ENCODE measurements at places on chromosomes 3 and 15.

GRCh38 chr3:119497820-119498185, 544 bp upstream of the TIMMDC1 start:
- DNase-seq = no peak

- no peak for DNase-seq
These were observed 5.7 kb upstream of the KLHL24 start for GRCh38 chr3:183629546-183630301.

DNA sequence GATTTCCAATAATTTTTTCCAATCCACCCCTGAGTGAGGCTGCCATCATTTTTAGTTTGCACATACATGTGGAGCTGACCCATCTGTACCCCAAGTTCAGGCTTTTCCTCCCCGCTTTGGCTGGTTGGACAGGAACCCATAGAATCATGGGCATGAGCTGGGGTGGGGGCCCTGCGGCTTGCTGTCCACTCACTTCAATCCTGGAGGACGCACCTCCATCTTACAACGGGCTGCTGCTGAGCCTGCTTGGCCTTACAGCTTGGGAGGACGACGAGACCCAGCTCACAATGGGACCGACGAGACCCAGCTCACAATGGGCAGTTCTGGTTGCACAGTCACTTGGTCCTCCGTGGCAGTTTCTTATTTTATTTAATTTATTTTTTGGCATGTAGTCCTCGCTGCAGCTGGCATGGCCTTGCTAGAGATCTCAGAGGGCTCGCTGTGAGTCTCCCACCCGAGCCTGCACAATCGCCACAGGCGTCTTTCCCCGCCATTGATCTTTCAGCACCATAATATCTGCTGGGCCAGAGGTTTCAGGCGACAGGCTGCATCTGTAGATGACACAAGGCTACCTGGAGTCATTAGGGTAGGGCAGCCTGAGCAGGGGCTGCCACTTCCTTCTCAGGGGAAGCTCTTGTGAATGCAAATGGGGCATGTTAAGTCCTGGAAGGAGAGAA, 19.6 kb upstream of the EPHB3 start:
- DNase-seq = no peak

DNA sequence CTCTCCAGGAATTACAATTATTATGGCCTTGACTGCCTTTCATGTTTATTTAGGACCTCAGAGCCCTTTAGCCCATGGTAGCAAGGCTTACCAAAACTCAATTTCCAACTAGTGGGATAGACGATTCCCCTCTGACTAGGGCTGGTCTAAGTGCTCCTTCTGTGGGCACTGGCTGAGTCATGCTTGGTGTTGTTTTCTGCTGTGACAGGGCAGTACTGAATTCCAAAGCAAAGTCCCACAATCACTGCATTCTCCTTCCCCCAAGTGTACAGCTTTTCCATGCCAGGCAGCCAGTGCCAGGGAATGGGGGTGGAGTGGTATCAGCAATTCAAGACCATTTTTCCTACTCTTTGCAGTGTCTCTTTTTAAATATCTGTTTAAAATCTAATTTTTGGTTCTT, 509.0 kb upstream of the NECTIN3 start:
- no peak for DNase-seq

GRCh38 chr15:28005004-28005527, 94.0 kb downstream of the OCA2 start:
- DNase-seq = no peak

DNA sequence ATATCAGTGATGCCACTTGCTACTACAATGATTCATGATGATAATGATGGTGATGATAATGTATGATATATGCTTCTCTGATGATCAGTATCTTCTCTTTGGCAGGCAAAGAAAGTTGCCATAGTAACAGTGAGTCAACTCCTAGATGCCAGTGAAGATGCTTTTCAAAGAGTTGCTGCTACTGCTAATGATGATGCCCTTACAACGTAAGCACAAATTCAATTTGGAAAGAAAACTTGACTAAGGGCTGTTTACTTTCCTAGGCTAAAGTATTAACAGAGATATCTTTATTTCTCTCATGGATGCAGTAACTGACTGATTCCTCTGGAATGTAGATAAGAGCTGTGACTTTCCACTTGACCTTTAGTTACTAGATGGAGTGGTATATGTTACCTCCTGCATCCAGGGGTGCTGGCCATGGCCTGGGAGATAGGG, 27.8 kb downstream of the ADGRG7 start:
- DNase-seq = no peak

DNA sequence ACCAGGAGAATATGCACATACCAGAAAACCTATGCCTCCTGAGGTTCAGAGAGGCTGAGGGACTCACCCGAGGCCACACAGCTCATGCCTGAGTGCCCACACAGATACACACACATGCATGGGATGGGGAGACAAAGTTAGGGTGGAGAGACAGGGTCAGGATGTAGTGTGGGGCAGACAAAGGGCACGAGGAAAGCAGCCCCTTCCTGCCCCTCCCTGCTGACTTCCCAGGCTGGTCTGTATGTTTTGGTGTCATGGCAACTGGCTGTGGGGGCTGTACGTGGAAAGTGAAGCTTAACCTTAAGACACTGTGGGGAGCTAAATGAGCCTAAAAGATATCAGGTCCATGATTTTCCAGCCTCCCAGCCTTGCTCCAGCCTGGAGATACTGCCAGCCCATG, 57.8 kb downstream of the EPHB3 start:
- no peak for DNase-seq

GRCh38 chr3:195540027-195540426, 3.1 kb downstream of the PPP1R2 start:
- DNase-seq = no peak

DNA sequence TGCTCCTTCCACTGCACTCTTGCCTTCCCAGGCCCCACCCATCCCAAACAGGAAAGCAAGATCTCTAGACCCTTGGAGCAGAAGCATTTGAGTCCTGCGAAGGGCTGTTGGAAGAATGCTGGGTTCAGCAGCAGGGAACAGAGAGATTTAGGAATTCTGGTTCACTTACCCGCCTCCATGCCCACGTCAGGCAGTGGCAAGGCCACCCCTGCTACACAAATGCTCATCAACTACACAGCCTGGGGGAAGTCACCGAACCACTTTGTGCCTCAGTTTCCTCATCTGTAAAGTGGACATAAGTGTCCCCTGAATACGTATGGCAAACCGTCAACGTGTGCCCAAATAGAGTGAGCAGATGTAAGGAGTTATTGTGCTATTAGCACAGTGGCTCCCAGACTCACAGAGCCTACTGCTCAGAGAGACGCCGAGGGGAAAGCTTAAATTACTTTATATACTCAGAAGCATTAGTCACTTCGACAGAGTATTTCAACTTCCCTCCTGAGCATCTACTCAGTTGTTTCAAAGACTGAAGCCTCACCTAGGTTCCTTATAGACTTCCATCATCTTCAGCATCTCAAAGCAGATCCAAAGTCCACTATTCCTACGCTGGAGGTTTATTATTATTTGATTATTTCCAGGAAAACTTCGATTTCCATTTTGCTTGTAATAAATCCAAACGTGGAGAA, 905 bp downstream of the HOMER2 start:
- no peak for DNase-seq

All from cortex of kidney (tissue), 1 donor.